ENCODE measurements at places on chromosomes 12 and 14. TPM values are rescaled to one million over a fixed set of nuclear protein-coding genes. Genes with fewer than 3 reads are reported as not detected.
A peak's percentile ranks its signal among the peaks of the same experiment; 100 is the strongest.

Gene ADCK1
- total RNA-seq = 8.9 TPM

Gene DCN
- total RNA-seq = 748 TPM

- DNase-seq = peak; percentile 27
These were observed 25.4 kb downstream of the EML1 start for GRCh38 chr14:99818503-99819036.

DNA sequence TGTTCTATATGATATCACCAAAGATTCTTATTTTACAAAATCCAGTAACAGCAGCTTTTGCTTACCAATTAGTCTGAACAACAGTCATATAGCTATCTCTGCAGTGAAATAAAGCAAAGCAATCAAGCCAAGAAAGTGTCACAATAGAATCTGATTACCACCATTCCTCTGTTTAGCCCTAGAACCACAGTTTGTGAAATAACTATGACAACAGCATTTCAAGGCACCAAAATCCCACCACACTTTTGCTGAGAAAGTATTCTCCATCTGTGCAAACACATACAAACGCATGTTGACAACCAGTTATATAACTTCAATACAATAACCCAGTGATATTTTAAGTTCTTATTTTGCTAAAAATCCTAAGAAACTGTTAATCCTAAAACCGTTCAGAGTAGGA, 7.4 kb downstream of the PPP1R13B start:
- peak; percentile 38 for DNase-seq

Measured in renal cortical epithelial cell (primary cell).